ENCODE measurements at places on chromosomes 12 and 14. TPM values are rescaled to one million over a fixed set of nuclear protein-coding genes. Genes with fewer than 3 reads are reported as not detected.

HOXC9 gene
- not detected for total RNA-seq

DACT1 gene
- total RNA-seq, result 0.46 TPM

ZNF740 gene
- 12.7 TPM for total RNA-seq

CPM gene
- total RNA-seq, result 34.2 TPM

NANOG gene
- total RNA-seq, result not detected

ANO2 gene
- 16.2 TPM for total RNA-seq

PRKD1 gene
- total RNA-seq, result 7.4 TPM

SIX4 gene
- 4.4 TPM for total RNA-seq

ADSS1 gene
- 3.9 TPM for total RNA-seq

Measured in epithelial cell of umbilical artery (primary cell).